GM23338 (cell line): ENCODE measurements at places on chromosomes 2 and 18. TPM values are rescaled to one million over a fixed set of nuclear protein-coding genes. Genes with fewer than 3 reads are reported as not detected.

- no peak for DNase-seq
These were observed 23.7 kb downstream of the ASXL2 start for GRCh38 chr2:25854613-25855012.

DNA sequence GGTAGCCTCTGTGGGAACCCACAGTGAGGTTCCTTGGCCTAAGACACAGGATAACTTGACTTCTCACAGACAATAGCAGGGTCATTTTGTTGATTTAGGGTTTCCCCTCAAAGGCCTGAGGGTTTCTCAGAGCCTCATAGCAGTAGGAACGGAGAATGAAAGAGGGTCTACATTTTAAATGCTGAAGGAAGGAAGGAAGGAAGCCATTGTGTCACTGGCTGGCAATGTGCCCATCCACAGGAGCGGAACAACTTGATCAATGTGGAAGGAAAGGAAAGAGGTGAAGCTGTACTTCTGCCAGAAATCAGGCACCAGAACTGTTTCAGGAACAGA, 5.1 kb downstream of the IL1B start:
- no peak for DNase-seq

DNA sequence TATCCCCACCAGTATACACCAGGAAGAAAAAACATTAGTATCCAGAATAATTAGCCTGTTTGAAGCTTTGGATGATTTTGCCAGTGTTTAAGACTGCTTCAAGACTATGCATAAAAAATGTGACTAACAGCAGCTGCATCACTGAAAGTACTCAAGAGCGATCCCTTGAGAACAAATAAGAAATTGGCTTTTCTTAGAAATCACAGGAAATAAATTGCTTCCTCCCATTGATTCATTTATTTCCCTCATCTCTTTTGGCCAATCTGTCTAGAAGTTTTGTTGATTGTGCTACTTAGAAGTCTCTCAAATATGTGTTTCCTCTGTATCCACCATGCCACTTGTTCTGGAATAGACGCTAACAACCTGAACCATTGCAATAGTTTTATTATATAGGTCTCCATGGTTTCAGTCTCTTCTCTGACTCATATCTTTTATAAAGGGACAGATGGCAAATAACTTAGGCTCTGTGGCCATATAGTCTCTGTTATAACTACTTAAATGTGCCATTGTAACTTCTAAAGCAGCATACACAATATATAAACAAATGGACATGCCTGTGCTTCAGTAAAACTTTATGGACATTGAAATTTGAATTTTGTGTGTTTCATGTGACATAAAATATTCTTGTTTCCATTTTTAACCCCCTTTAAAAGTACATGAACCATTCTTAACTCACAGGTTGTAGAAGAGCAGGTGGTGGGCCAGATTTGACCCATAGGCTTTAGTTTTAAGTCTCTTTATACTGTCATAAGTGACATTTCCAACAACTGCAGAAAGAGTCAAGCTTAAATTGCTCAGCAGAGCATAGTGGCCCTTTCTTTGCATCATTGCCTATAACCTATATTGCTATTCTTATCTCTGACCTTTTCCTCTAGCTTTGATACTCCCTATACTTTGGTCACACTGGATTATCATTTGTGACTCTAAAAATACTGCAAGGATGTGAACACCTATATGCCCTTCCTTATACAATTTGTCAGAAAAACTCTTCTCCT, 123.9 kb downstream of the MC4R start:
- DNase-seq, result no peak

DNA sequence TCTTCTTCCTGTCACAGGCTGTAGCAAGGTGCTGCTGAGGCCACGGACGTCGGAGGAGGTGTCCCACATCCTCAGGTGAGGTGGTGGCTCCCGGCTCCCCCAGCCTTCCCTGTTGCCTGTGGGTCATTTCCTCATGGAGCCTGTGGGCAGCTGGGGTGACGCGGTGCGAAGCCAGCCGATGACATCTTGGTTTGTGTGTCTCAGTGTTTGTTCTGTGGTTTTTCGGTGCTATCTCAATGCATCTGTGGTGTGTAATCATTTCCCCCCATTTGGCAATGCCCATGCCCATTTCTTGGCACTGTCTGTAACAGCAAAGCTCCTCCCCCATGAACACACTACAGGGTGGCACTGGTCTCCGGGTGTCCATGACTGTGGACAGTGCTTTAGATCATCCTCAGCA, 6.6 kb downstream of the D2HGDH start:
- DNase-seq, result no peak

- DNase-seq, result no peak
These were observed 85.3 kb downstream of the FHOD3 start for GRCh38 chr18:36382854-36383253.

The SERPINB3 gene
- 0.59 TPM in 1 of 2 replicates, not detected in the other for total RNA-seq

The EML6 gene
- 1.1 and 6.2 TPM in 2 replicates for total RNA-seq
